ENCODE measurements at places on chromosomes 6 and 20.

GRCh38 chr20:56566621-56567020, 33.6 kb downstream of the FAM209B start:
- DNase-seq = no peak

DNA sequence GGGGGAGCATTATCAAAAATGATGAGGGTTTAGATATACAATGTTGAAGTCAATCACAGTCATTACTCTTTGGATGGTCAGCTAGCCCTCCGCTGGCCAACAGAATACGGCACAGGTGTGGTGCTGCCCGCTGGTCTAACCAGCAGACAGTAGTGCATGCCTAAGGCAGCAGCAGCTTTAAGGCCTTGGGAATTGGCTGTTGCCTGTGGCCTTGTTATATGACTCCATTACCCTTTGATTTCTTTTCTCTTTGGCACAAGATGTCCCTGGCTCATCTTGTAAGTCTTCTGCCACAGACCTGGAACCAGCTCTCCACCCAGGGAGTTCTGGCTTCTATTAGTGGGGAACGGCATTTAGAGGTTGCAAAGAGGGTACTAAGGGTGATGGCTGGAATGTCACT, 110.2 kb downstream of the WDR27 start:
- DNase-seq = no peak

DNA sequence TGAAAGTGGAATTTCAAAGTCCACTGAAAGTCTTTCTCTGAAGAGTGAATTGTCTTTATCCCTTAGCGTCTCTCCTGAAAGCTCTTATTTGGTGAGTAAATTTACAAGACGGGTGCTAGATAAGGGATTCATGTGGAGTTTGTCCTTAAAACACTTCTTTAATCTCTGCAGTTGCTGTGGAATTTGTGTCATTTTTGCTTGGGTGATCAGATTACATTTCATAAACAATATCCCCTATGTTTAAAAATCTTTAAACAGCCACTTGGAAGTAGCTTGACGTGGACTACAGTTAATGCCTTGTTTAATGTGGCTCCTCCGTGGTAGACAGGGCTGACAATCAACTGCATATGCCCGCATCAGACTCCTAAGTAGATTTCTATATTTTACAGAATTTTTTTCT, 175.4 kb upstream of the ZNF217 start:
- no peak for DNase-seq

GRCh38 chr6:158014505-158015187, 33.0 kb downstream of the SYNJ2 start:
- DNase-seq = no peak

DNA sequence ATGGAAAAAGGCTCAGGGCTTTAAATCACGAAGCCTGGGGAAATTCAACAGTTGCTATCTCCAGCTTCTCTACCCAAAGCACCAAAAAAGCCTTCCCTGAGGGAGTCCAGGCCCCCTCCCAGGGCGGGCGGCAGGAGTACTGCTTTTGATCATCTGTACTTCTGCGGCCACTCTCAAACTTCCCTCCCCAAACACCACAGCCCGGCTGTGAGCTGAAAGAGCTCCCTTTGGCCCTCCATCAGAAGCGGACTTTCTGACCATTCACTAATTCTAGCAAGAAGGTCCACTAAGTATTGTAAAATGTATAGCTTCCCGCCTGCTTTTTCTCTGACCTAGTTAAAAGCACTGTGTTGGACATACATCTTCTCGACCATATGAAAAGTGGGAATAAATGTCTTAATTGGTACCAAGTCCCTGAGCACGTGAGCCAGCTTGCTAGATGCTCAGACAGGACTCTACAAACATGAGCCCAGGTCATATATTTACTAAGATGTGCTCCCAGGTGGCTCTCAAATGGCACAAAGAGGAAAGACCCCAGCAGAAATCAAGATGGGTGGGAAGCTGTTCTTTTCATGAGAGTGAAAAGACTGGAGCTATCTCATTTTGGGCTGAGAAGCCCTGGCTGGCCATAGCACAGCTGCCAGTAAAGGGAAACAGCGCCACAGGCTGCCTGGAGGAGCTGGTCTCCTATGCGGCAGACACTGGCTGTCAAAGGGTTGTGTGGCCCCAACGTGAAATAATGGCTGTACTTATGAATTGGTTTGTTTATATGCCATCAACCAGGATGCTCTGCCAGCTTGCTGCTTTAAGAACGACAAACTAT, 58.6 kb downstream of the GFOD1 start:
- DNase-seq = no peak

GRCh38 chr6:166563805-166564204, 22.7 kb downstream of the RAMACL start:
- no peak for DNase-seq

GRCh38 chr6:169371344-169372127, 117.9 kb upstream of the THBS2 start:
- no peak for DNase-seq

DNA sequence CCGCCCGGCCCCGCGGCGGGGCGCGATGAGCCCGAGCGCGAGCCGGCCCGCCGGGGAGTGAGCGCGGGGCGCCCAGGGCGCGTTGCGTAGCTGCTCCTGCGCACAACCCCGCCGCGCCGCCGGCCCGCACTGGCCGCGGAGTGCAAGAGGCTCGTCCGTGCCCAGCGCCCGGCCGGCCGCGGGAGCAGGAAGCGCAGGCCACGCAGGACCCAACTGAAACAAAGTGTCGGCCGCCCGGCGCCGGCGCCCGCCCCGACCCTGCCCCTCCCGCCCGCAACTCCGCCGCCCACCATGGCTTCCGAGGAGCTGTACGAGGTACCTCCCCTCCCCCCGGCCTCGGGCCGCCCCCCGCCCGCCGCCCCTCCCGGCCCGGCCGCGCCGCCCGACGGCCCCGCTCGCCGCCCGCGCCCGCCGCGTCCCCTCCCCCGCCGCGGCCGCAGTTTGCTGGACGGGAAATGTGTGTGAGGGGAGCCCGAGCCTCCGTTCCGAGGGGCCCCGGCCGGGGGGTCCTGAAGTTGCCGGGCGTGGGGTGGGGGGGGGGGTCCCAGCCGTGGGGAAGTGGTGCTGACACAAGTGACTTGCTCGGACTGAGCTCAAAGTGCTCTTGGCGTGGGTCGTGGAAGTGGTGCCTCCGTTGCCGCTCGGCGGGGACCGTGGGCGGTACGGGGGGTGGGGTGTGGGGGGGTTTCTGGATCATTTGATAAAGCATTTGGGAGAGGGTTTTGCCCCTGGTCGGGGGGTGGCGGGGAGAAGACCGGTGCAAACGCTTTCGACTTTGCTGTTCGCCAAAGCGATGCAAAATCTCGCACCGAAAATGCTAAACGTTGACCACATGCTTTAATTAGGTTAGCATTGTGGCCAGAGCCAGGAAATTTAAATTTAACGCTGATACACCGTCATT, 539 bp downstream of the CDYL start:
- peak; percentile 52 for DNase-seq

GRCh38 chr20:5863040-5863833, 87.1 kb downstream of the TRMT6 start:
- no peak for DNase-seq

- DNase-seq = peak; percentile 94
Measured at GRCh38 chr6:161226009-161226964, 47.6 kb downstream of the AGPAT4 start.

- no peak for DNase-seq
Measured at GRCh38 chr6:37279366-37280134, 21.6 kb upstream of the TMEM217 start.

GRCh38 chr20:24388828-24389380, 80.5 kb upstream of the SYNDIG1 start:
- no peak for DNase-seq

GRCh38 chr6:138307816-138308730, 69.6 kb upstream of the SMIM28 start:
- DNase-seq = no peak

GRCh38 chr6:136737871-136738691, 54.2 kb downstream of the MAP3K5 start:
- DNase-seq = peak; percentile 58

DNA sequence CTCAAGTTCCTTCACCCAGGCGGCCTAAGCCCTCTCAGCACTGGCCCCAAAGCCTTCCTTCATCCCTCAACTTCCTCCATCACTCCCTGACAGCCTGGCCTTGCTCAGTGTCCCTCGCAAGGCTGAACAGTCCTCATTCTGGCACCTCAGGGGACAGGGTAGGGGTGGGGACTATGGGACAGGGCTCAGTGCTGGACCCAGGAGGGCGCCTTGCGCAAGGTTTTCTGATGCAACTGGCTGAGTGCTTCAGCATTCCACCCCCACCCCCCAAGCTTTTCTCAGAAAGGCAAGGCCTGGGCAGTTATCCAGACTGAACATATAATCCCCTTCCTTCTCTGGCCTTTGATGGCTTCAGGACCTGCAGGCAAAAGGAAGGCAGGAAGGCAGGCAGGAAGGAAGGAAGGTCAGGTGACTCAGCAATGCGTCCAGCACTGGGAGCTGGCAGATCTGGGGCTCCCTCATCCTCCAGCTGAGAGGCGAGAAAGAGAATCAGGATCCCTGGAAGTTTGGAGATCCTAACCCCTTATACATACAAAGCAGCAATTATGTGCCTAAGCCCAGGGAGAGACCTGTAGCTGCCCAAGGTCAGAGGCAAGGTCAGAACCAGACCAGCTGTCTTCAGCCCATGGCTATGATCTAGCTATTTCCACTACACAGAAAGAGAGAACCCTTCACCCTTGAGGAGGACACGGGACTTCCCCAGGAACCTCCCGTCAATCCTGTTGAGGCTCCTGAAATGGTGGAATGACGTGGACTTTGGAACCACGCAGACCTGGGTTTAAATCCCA, 8.6 kb upstream of the TRIB3 start:
- peak; percentile 92 for DNase-seq

GRCh38 chr6:170005665-170006064, 254.2 kb downstream of the ERMARD start:
- no peak for DNase-seq

GRCh38 chr20:17620371-17621228, 50.7 kb downstream of the DSTN start:
- DNase-seq = no peak

- no peak for DNase-seq
Measured at GRCh38 chr6:90074161-90074850, 180.0 kb downstream of the GJA10 start.

DNA sequence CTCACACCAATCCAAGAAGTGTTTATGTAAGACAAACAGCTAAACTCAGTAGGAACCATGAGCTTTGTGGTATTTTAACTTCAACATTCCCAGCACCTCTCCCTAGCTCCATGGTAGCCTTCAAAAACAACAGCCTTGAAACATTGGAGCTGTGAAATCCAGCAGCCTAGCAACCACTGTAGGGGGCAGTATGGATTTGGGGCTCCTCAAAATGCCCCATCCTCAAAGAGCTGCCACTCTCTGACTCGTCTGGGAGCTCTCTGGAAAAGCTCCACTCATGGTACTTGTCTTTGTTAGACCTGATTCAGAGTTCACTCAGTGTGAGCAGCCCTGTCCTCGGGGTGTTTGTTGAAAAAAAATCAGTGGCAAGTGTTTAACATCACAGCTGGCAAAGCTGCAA, 82.9 kb downstream of the KIF6 start:
- no peak for DNase-seq

DNA sequence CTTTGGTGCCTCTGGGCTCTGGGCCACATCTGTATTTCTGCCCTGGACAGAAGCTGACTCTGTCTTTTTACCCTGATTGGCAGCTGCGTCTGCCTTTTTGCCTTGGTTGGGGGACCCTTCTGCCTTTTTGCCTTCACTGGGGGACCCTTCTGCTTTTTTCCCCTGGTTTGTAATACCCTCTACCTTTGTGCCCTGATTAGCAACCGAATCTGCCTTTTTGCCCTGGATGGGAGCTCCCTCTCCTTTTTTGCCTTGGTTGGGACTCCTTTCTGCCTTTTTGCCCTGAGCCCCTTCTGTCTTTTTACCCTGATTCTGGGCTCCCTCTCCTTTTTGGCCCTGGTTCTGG, 23.4 kb downstream of the RRBP1 start:
- DNase-seq = no peak

- no peak for DNase-seq
Measured at GRCh38 chr6:48957781-48958180, 505.3 kb downstream of the MMUT start.

DNA sequence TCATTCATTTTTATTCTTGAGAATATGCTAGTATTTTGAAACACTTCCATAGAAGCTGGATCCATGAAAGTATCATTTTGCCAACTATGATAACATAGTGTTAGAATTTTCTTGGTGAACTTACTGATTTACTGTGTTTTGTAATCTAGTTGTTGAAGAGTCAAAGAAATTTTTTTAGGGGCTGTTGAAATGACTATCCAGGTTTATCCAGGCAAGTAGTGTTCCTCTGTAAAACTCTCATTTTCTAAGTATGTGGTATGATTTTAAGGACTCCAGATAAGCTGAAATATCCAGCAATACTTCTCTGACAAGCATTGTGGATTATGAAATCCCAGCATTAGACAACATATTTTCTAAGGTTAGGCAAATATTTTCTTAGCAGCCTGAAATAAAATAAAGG, 95.9 kb downstream of the GRIK2 start:
- no peak for DNase-seq

- no peak for DNase-seq
Measured at GRCh38 chr6:164097551-164098398, 683.3 kb downstream of the QKI start.

- no peak for DNase-seq
Measured at GRCh38 chr20:14264869-14265268, 72.5 kb downstream of the FLRT3 start.

DNA sequence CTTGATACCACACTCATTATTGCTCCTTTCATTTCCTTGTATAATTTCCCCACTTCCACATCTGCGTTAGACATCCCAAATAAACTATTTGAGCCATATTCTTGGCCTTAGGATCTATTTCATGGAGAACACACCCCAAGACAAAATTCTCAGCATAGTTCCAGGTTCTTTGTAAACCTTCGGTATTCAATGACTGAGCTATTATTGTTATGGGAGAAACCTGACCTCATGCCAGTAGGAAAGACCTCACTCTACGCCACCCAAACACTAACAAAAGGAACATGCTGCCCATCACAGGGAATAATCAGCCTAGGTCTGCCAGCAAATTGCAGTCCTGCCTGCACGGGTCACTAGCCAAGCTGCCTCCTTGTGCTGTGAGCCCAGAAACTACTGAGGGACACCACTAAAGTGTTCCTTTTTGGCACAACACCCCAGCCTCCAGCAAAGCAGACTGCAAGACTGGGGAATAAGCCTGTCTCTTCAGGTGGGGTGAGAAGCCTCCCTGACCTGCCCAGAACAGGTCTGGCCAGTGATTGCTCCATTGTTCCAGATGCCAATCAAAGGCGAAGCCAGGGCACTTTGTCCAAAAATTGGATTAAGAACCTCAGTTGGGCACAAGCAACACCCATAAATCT, 371.8 kb downstream of the MAFB start:
- DNase-seq = no peak

DNA sequence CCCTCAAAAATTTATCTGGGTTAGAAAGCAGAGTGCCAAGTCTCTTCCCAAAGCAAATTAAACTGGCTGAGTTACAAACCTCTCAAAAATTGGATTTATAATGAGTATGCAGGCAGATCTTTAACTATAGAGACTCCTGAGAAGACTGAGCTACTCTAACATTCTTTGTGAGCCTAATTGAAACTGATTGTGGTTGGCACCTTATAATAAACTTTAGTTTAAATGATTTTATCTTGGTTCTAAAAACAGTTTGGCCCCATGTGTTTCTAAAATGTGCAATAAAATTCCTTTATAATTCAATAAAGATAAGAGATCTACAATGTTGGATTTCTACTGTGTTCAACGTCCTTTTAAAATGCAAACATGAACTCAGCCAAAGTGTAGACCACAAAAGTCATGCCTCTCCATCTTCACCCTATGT, 480.2 kb upstream of the RNF217 start:
- DNase-seq = no peak
